Progenitor cell of endocrine pancreas (in vitro differentiated cells): ENCODE measurements at places on chromosomes 7 and 10.

GRCh38 chr10:132710746-132711612, 75.0 kb downstream of the NKX6-2 start:
- no peak for DNase-seq

GRCh38 chr7:16609842-16610450, 35.6 kb downstream of the ANKMY2 start:
- DNase-seq = no peak

GRCh38 chr7:30472784-30473775, 5.5 kb downstream of the NOD1 start:
- DNase-seq = no peak

- DNase-seq = no peak
Observed at GRCh38 chr7:35647171-35647574, 47.8 kb downstream of the HERPUD2 start.

- DNase-seq = no peak
Observed at GRCh38 chr7:44104860-44105771, 971 bp downstream of the AEBP1 start.

DNA sequence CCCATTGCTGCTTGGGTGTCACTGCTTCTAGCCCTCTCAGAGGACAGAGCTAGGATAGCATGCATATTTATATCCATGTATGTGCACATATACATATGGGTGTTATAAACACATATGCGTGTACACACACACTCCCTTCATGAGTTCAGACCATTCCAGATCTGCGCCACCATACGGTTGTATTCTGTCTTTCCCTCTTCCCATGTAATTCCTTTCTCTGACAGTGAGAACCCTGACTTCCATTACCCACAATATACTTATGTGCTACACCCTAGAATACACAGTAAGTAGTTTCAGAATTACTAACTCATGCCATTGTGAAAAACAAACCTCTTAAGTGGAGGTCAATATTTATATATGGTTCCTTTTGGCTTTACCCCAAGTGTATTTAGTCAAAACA, 116.6 kb upstream of the SAMD8 start:
- no peak for DNase-seq

- no peak for DNase-seq
Observed at GRCh38 chr7:140898786-140899536, 25.8 kb downstream of the BRAF start.

DNA sequence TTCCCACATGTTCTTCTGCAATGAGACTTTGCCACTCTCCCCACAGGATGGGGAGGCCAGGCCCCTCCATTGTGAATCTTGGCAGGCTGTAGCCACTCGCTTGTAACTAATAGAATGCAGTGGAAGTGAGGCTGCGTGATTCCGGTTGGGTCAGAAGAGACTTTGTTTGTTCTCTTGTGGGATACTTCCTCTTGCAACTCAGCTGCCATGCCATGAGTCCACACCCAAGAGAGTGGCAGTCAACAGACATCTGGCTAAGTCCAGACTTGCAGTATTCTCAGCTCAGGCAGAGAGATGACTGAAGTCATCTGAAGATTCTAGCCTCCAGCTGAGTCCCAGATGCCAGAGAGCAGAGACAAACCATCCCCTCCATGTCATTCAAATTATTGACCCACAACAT, 153.4 kb upstream of the GDF10 start:
- no peak for DNase-seq

- no peak for DNase-seq
Observed at GRCh38 chr7:8831376-8831775, 398.0 kb downstream of the NXPH1 start.

- DNase-seq = no peak
Observed at GRCh38 chr7:142452791-142453190, 194.9 kb upstream of the PRSS58 start.

GRCh38 chr7:149104214-149104613, 13.7 kb upstream of the ZNF786 start:
- DNase-seq = no peak

- DNase-seq = no peak
Observed at GRCh38 chr7:85030893-85031292, 156.0 kb downstream of the SEMA3D start.

- DNase-seq = no peak
Observed at GRCh38 chr7:127730658-127731276, 78.8 kb downstream of the SND1 start.

DNA sequence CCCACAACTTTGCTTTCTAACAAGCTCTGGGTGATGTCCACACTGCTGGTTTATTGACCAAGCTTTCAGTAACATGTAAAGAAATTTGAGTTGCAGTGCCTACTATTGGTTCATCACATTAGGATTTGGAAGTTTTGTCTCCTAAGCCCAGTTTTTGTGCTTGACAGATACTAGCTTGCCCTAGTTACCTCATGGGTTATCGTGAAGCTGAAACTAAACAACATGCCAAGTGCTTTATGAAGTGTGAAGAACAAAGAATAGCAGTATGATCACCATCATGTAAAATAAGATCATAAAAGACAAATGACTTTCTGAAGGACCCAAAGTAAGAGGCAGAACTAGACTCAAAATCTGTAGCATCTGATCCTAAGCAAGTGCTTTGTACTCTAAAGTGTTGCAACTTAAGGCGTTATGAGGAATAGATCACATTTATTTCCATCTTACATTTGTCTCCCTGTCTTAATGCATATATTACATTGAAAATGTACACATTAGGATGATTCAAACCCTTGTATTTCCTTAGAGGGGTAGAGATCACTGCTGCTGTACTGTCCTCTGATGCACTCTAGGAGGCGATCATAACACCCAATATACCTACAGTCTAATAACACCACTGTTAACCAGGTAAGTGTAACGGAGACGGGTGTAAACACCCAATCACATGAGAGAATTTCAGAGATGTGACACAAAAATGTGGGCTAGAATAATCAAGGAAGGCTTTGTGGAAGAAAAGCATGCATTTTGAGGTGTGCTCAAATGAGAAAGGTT, 71.3 kb downstream of the NRCAM start:
- DNase-seq = no peak

DNA sequence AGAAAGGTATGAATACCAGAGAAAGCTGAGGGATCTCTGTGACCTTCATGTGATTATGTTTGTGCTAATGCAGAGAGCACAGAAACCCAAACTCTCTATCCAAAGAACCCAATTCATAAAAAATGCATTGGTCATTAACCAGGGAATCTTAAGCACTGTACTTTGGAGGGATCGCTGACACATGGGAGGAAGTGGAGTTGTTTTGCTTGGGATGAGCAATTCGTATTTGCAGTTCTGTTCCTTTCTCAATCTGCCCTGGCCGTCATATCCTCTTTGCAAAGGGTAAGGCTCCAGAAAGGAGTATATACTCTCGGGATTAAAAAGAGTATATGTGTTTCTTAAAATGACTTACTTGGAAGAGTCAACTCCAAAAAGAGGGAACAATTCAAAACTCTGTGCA, 221.3 kb downstream of the POU6F2 start:
- no peak for DNase-seq

DNA sequence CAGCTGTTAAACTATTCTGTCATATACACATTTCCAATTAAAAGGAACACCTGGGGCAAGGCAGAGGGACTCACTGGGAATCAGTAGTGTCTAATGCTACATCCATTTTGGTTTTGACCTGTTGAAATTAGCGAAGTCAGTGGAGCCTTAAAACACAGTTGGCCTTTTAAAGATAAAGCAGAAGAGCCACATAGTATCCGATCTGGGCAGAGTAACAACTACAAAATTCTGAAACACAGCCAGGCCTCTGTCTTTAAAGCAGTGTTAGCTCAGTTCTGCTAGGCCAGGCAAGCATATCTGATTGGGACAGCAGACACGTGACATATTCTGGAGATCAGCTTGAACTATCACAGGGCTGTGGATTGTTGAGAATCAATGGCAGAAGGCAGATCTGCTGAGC, 117.5 kb upstream of the WNT16 start:
- DNase-seq = no peak

DNA sequence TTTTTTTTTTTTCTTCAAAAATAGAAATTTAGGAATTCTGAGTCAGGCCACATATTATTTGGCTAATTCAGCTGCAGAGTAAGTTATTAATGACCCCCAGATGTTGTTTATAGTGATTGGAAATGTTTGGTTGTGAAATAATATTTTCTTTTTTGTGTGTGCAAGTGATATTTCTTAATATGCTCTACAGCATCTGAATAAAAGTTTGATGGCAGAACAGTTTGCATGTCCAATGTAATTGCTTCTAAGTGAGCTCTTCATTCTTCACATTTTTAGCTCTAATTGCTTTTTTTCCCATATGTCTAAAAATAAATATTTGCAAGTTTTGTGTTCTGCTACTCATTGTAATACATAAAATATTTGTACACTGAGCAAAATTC, 116.0 kb downstream of the ARID5B start:
- no peak for DNase-seq

DNA sequence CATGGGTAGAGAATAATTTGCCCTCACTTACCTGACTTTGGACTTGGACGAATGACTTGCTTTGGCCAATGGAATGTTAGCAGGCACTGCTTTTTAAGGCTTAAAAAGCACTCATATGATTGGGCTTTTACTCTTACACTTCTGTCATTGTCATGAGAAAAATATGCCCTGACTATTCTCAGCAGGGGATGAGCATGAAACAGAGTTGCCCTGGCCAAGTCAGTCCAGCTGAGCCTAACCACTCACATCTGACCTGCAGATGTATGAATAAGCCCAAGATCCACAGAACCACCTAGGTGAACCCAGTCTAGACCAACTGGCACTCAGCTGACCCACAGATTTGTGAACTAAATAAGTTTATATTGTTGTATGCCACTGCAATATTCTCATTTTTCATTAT, 573.5 kb downstream of the TNS3 start:
- DNase-seq = no peak

DNA sequence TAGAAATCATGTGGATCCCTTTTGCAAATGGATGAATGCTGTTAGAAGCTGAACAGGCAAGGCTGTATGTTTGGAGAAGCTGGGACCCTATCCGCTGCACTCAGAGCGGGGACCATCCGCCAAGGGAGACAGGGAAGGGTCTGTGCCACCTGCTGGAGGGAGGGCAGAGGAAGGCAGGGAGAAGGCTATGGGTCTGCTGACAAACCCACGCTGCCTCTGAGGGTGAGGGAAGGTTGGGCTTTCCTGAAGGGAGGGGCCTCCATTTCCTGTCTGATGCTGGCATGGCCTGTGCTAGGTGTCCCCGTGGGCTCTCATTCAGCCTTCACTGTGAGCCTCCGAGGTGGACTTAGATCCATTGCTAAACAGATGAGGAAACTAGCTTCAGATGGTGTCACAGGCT, 5.3 kb upstream of the CRHR2 start:
- no peak for DNase-seq

DNA sequence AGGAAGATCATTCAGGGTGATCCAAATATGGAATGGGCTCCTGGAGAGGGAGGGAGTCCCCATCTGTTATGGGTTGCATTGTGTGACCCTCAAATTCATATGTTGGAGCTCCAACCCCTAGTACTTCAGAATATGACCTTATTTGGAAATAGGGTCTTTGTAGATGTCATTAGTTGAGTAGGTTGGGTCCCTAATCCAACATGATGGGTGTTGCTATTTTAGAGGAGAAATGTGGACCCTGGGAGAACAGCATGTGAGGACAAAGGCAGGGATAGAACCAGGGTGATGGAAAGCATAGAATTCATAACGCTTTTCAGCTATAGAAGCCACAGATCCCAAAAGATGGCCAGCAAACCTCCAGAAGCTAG, 91.5 kb upstream of the SMNDC1 start:
- no peak for DNase-seq

DNA sequence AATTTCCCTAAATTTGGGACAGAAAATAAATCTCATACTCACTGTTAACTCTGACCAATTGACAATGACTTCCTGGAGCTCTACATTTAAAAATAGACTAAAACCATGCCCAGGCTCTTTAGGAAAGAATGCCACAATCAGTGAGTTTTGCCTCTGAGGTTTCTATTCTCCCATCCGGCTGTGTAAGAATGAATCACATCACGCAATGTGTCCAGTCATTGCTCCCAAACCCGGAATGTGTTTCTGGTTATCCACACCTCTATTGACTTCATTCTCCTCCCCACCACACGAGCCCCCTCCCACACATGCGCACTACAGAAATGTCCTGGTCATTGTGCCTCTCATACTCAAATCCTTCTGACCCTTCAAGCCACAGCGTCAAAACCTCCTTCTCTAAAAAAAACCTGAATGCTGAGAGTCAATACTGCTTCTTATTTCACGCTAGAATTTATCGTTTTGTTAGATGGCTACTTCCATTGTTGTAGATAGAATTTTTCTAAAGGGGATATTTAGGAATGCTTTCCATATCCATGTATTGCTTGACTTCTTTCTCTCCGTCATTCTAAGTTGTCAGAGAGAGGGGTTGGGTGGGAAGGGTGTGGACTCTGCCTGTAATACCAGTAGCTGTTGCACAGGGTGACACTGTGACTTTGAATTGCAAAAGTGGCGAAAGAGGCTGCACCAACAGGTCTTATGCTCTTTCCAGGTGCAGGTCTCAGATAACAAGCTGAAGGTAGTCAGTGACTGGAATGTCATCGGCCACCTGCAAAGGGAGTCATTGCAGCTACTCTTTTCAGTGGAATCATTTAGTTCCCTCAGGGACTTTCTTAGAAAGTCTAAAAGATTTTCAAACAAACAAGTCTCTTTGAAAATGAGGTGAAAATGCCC, 356.6 kb downstream of the PAXIP1 start:
- DNase-seq = no peak

DNA sequence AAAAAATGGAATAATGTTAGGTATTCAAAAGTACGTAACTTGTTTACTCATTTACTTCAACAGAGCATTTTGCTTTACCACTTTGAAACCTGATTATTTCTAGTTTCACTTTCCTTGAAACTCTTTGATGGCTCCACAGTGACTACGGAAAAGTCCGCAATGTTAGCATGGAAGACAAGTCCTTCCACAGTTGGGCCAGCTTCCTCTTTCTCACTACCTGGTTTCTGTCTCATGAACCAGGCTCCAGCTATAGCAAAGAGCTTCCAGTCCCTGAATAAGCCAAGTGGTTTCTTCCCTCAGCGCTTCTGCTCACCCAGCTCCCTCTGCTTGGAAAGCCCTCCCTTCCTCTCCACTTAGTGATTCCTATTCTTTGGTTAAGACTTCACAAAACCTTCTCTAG, 44.8 kb upstream of the SLC16A12 start:
- DNase-seq = no peak

DNA sequence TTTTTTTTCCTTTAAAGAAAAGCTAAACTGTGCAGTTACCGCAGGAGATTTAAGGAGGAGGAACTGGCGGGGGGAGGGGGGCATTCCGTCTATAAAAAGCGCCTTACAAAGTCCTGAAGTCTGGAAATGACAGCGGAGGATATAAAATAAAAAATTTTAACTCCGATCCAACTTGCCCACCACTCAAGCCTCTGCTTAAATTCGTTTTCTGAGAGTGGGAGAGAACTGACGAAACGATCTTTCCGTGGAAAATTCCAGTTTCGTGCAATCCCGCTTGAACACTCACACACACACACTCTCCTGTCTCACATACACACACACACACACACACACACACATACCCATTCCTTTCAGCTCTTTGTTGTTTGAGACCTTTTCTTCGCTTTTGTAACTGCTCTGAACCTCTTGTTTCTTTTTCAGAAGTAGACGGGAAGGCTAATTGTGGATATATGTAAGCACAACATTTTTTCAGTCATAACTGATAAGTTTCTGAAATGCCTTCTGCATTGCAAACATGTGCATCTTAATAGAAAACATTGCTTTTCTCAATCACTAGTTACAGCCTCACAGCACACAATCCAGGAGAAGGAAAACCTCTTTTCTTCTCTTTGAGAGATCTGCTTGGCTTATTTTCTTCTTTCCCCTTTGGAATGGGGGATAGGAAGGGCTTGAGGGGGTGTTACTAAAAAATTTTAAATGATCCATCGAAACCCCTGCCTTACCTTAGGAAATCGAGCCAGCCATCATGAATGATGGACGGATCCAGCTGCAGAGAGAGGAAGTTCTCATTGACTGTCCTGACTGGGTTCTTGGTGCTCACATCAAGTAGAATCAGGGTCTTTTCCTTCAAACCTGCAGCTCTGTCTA, 628 bp downstream of the HPSE2 start:
- no peak for DNase-seq
